ENCODE measurements at places on chromosomes 6 and 20. TPM values are rescaled to one million over a fixed set of nuclear protein-coding genes. Genes with fewer than 3 reads are reported as not detected.

The RAD21L1 gene
- 0.57 TPM for total RNA-seq

The C6orf58 gene
- not detected for total RNA-seq

DNA sequence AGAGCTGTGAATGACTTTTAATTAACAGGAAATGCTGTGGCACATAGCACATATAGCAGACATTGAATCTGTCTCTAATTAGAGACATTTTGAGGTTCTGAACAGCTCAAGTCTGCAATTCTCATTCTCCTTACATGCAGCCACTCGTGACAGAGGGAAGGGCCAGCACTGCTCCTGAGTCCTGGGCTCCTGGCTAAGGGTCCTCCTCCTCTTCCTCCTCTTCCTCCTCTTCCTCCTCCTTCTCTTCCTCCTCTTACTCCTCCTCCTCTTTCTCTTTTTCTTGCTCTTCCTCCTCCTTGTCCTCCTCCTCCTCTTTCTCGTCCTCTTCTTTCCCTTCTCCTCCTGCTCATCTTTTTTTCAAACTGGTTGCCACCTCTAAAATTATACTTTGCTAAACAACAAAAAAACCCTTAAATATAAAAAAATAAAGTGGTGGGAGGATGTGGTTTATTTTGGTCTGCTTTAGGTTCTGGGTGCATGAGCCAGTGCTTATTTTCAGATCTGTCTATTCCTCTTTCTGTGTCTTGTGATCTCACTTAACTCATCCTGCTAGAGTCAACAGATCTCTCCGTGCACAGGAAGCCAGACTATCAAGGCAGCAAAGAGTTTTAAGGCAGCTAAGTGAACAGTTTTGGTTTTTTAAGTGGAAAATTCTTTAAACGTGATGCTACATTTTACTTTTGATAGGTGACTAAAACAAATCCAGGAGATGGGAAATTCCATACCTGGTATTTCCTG, 159.3 kb downstream of the CD83 start:
- peak; percentile 31 for DNase-seq

GRCh38 chr20:45840700-45841198, 7.2 kb downstream of the SNX21 start:
- peak; percentile 38 for DNase-seq

The EEF1A1 gene
- 11,113 TPM for total RNA-seq

The ZNF391 gene
- total RNA-seq = 0.03 TPM

GRCh38 chr6:136990754-136991153, 54.0 kb downstream of the IL20RA start:
- DNase-seq = no peak

DNA sequence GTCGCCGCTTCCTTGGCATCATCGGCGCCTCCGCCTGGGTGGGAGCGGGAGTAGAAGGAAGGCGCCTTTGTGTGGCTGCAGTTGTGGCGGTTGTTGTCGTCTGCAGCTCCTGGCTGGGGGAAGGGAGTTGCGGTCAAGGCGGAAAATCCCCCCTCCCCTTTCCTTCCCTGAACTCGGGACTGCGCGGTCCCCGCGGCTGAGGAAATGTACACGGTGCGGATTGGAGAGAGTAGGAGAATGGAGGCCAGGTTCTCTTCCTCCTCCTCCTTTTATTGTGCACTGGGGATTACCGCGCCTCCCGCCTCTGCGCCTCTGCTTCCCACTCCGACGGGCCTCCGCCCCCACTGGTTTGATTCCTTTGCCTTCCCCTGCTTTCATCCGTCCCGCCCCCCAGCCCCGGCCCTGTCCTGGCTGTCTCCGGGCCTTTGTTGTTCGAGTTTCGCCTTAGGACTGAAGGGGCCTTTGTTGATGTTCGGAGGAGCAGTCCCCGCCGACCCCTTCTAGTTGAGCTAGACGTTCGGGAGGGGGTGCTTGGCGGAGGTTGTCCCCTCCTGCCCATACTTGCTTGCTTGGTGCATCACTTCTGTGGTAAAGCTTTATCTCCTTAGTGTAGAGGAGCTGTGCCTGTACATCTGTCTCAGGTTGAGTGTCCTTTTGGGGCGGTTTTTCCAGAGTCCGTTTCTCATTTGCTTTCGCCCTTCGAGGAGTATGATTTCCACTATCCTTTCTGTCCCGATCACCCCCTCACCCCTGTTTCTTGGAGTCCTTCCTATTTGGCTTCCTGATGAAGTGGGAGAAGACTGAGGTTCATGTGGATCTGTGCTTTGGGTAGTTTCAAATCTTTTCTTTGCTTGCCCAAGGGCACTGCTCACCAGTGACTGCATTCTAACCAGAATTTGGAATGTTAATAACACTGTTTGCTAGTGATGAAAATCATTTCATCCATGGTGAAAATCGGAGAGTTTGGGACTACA, 764 bp downstream of the ZNF292 start:
- DNase-seq = peak; percentile 37

DNA sequence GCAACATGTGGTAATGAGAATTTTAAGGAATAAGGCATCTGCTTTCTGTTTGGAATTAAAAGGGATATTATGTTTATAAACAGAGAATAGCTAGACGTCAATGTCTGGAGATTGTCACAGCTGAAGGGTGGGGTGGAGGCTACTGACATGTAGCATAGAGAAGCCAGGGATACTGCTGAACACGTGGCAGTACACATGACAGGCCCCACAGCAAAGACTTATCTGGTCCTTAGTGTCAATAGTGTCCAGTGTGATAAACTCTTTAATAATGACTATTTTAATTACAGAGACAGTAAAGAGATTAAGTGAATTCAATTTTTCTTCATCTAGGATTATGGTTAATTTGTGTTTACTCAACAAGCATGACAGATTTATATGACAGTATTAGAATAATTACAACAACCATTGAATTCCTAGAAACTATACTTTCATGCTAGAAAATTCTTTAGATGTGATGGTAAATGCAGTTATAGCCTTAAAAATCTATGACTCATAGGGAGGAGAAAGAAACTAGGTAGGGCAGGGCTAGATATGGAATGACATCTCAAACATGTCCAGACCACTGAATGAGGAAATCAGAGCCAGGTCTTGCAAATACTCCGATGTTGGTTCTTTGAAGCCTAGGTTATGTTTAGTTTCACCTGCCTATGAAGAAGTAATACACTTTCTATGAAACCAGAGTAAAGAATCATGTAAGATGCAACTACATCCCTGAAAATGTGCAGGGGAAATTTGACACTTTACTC, 399.5 kb downstream of the PHF3 start:
- no peak for DNase-seq

DNA sequence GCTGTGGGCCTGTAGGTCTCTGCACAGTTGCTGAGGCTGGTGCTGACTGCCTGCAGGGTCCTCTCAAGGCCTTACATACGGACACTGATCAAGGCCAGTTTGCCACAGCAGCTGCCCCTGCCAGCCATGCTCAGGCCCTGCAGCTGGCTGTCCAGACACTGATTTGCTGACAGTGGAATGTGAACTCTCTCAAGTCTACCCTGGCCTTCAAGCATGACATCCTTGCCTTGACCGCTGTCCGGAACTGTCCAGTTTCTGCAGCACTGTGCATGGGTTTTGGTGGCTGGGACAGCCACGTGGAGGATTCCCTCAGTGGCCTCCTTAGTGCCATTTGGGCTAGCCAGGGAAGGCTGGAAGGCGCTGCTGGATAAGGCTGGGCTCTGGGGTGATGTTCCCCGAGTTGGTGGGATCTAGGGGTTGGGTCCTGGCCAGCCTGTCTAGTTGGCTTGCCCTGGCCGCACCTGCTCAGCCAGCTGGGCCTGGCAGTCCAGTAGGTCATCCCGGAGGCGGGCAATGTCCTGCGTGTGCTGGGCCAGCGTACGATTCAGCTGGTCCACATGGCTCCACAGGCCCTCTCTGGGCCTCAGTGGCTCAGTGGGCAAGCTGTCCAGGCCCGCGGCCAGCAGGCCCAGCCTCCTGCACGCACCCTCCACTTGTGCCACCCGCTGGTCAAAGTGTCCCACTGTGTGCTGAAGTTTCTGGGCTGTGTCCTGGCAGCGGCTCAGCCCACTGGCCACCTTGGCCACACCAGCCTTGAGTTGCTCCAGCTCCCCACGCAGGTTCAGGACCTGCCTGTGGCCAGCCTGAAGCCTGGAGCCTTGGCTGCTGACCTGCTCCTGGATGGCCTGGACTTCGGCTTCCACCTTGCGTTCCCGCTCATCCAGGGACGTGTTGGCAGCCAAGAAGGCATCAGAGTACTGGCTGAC, 5.5 kb downstream of the EMILIN3 start:
- DNase-seq = peak; percentile 90

- DNase-seq = peak; percentile 50
Observed at GRCh38 chr20:63955281-63955826, 862 bp downstream of the UCKL1 start.

The FAM210B gene
- 42.6 TPM for total RNA-seq

The ARG1 gene
- not detected for total RNA-seq

GRCh38 chr6:63571361-63572043, 778 bp upstream of the LOC128125822 start:
- DNase-seq = no peak

The HLA-DOB gene
- total RNA-seq = not detected

The KIAA0408 gene
- total RNA-seq = 2.0 TPM
